ENCODE measurements at places on chromosomes 12 and 14.

DNA sequence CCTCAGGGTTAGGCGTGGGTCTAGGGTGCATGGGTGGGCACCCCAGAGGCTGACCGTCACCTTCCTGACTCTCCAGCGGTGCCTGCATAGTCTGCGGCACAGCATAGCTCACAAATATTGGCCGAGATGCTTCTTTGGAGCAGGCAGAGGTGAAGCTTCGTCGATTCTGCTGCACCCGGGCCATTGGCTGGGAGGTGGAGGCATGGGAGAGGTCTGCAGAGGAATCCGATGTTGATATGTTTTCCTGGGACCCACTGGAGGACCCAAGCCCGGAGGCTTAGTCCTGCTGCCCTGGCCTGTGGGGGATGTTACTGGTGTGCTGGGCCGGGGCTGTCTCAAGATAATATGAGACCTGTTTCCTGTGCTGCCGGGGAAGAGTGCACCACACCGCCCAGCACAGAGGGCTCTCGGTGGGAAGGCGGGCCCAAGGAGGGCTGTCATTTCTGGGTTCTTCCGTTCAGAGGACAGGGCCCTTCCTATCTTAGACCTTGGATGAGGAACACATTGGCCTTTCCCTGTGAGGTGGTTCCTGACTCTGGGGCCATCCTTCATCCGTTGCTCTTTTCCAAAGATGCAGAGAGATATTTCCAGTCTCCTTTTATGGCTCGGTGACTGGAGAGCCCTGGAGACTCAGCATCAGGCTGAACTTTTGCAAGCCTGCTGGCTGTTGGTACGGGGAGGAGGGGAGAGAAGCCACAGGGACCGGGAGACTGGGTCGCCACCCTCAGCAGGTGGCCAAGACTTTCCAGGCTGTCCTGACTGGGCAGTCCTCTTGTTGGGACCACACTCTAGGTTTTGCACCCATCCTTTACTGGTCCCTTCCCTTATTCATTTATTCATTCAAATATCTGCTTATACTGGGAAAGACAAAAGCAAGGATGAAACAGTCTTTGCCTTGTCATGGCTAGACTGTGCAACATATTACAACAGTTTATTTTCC, 143.5 kb downstream of the TSPAN9 start:
- no peak for DNase-seq

DNA sequence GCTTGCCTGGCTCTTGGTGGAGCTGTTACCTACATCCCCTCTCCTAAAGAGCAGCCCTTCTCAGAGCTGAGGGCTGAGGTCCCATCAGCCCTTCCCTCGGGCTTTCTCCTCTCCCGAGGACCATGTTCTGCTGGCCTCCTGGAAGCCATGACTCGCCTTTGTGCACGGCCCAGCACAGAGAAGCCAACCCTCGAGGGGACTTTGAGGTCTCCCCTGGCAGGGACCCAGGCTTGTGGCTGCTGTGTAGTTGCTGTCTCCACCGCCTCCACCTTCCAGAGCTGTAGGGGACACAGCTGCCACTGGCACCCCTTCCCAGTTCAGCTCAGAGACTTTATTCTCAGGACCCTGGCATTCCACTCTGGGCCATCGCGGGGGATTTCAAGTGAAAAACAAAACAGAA, 22.9 kb upstream of the CCND2 start:
- DNase-seq: no peak

GRCh38 chr12:66573605-66574004, 105.3 kb downstream of the GRIP1 start:
- DNase-seq: no peak

DNA sequence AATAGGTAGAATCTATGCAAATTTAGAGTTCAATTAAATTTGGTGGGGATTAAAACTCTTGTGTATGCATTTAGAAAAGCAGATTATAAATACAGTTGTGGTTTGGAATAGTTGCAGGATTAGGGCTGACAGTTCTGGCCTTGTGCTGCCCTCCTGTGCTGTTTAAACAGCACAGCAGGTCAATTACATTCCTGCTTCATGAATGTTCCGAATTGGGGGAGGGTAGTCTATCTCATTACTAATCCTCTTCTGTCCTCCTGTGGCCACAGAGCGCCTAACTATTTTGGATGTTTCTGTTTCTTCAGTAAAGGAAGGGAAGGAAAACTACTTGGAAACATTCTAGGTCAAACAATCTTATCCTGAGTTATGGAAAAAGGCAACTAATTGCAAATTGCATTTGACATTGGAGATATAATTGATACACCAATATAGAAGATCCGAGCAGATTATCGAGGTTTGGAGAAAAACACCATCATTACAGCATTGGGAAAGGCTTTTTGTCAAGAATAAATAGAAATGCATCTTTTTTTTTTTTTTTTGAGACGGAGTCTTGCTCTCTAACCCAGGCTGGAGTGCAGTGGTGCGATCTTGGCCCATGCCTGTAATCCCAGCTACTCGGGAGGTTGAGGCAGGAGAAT, 8.7 kb upstream of the GPR19 start:
- no peak for DNase-seq

GRCh38 chr12:124642105-124642504, 74.7 kb upstream of the NCOR2 start:
- DNase-seq: no peak

GRCh38 chr14:68561531-68562007, 231.3 kb downstream of the ZFP36L1 start:
- no peak for DNase-seq

GRCh38 chr12:29041621-29042020, 107.5 kb upstream of the FAR2 start:
- DNase-seq: no peak

DNA sequence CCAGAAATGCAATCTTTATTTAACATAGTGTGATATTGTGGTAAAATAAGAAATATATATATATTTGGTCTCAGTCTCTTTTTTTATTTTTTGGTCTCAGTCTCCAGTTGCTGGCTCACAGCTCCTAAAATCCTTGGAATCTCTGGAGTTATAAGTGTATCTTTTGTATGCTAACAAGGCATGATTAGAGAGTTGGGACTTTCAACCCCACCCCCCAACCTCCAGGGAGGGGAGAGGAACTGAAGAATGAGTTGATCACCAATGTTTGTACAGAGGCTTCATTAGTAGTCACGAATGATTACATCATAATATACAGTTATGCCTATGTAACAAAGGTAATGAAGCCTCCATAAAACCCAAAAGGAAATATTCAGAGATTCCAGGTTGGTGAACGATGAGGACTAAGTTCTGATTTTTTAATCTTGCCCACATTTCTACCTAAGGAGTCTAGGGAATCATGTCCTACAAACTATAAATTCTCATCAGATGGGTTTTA, 22.8 kb upstream of the LALBA start:
- no peak for DNase-seq

GRCh38 chr12:100254876-100255275, 12.0 kb downstream of the DEPDC4 start:
- DNase-seq: no peak

- no peak for DNase-seq
Measured at GRCh38 chr14:34640826-34641225, 10.9 kb upstream of the SNX6 start.

GRCh38 chr12:33314223-33314622, 125.4 kb downstream of the SYT10 start:
- no peak for DNase-seq

- DNase-seq: no peak
Measured at GRCh38 chr12:9341260-9341585, 133.0 kb upstream of the PZP start.

- DNase-seq: no peak
Measured at GRCh38 chr12:81354327-81354932, 276.6 kb downstream of the ACSS3 start.

DNA sequence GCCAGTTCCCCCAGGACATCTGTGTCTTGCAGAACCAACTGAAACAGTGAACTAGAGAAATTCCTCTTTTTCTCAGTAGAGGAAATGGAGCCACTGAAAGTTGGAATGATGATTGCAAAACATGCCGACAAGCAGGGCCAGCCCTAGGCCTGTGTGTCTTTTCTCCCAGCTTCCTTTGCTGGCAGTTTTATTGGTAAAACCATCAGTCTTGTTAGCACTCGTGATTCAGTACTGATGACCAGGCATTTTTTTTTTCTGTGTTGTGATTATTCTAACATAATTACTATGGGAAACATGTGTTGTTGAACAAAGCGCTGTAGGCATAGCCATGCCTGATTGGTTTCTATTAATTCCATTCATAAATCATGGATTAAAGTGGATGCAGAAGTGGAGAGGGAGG, 620.7 kb downstream of the AACS start:
- DNase-seq: no peak

GRCh38 chr12:22856178-22856577, 231.2 kb downstream of the ETNK1 start:
- DNase-seq: no peak

DNA sequence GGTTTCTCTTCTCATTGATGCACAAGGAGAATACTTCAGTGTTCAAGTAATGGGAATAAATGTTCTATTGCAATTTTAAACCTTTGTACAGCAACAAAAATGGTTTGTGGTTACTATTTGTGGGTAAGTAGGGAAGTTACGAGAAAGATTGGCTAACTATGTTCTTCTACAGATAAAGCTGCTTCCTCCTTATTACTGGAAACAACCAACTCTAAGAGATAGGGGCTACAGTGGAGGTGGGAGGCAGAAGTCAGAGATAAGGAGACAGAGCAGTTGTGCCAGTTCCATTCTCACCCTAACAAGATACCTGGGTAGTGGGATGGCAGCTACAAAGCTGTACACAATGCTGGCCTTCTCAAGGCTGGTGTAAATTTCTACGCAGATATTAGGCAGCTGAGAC, 16.2 kb downstream of the NOXRED1 start:
- no peak for DNase-seq

DNA sequence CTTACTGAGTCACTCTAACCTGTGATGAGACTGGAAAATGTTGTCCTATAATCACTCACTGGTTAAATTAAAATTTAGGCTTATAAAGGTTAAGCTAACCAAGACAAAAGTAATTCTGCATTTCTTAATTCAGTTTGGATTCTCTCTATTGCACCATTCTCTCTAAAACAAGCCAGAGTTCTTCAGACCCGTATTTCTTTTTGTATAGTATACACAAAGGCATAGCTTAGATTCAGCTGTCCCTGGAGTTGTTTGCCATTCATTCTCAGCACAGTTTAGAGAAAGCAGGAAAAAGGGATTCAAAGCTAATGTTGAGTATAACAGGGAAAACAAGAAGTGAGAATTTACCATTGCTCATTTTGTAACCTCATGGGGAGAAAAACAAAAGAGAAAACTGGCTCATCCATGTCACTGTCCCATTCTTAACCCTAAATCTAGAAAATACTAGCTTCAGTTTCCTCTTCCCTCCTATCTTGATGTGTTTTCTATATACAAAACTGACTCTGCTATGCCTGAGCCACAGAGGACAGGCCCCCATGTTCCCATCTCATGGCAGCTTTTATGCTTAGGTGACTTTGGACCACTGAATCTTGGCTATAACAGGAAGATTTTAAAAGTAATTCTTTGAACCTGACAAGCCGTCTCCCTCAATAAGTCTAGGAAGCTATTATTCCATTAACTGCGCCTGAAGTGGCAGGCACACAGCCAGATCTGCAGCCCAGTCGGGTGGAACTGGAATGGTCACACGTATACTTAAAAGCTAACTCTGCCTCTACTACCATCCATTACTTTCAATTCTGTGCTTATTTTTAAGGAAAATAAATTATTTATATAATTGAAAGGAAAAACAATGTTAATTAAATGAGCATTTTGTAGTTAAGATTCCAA, 7.0 kb downstream of the AREL1 start:
- no peak for DNase-seq

- no peak for DNase-seq
Measured at GRCh38 chr14:53470351-53471043, 317.4 kb upstream of the DDHD1 start.

DNA sequence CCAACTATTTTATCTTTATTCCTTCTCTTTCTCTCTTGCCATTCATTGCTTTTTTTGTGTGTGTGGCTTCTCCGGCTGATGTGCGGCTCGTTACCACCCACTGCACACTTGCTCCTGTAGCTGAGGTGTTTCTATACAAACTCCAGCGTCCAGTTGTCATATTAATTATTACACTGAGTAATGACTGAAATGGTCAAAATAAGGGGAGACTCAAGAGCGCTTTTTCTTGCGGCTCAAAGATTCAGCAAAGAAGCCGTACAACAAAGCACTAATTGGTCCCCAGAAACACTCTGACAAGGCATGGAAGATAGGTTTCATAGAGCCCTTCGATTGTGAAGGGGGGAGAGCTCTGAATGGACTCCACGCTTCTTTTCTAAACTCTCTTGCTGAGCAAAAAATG, 5.6 kb upstream of the ASCL1 start:
- DNase-seq: no peak

- DNase-seq: no peak
Measured at GRCh38 chr12:78055545-78055944, 224.9 kb downstream of the NAV3 start.

- no peak for DNase-seq
Measured at GRCh38 chr12:2618291-2618995, 176.3 kb upstream of the FKBP4 start.

DNA sequence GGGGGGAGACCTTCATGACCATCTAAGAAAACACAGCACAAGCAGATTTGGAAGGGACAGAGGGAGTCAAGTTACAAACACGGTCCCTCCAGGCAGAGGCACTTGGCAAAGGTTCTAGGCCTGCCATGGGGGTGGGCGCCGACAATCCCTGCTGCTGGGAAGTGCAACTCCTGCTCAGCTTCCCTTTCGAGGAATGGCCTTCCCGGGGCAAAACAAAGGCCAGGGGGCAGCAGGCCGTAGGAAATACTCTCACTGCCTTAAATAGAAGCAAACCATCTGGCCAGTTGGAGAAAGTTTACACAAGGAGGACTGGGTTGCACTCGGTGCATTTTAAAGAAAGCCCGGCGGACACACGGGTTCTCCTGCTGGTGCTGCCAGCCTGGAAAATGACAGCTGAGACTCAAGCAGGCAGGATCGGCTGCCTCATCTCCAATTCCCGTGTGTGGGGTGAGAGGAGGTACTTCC, 65.8 kb downstream of the ITPK1 start:
- DNase-seq: no peak

DNA sequence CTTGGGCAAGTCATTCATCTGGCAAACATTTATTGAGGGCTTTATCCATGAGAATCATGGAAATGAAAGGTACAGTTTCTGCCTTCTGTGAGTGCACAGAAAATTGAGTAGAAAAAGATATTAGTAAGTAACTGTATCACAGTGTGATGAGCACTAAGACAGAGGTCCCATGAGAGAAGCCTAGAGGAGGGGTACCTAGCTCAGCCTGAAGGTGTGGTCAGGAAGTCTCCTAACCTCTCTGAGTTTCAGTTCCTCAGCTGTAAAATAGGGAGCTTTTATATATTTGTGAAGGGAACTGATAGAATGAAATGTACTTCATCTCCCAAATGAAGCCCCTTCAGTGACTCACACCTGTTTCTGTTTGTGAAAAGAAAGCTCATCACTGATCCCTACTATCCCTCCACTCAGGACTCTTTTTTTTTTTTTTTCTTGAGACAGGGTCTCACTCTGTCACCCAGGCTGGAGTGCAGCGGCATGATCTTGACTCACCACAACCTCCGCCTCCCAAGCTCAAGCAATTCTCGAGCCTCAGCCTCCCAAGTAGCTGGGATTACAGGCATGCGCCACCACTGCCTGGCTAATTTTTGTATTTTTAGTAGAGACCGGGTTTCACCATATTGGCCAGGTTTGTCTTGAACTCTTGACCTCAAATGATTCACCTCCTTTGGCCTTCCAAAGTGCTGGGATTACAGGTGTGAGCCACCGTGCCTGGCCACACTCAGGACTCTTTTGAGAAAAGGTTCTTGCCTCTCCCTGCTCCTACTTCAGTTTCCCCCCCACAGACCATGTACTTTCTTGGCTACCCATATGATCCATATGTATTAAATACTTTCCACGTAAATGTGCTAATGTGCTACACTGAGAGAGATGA, 93.7 kb upstream of the FUT8 start:
- DNase-seq: no peak

GRCh38 chr12:58502841-58503240, 417.5 kb downstream of the LRIG3 start:
- no peak for DNase-seq
